ENCODE measurements at places on chromosomes 12 and 14. TPM values are rescaled to one million over a fixed set of nuclear protein-coding genes. Genes with fewer than 3 reads are reported as not detected.

The FSCB gene
- not detected for total RNA-seq

The EPYC gene
- total RNA-seq, result not detected

GRCh38 chr14:69693801-69694729 lies 72.9 kb upstream of the SRSF5 start:
- H3K36me3 ChIP-seq, result no peaks in the 10 kb centered on the region
- peaks cover 39% of the 10 kb centered on the region for H3K4me1 ChIP-seq
- peak overlapping the region; percentile 50 for H3K27ac ChIP-seq
- no peak overlapping the region for H3K4me3 ChIP-seq
- H3K27me3 ChIP-seq, result no peaks in the 10 kb centered on the region
- no peak for DNase-seq

- no peak overlapping the region for H3K27ac ChIP-seq
- no peaks in the 10 kb centered on the region for H3K36me3 ChIP-seq
- H3K27me3 ChIP-seq, result peaks cover 3% of the 10 kb centered on the region
- H3K4me1 ChIP-seq, result no peaks in the 10 kb centered on the region
Measured at GRCh38 chr14:57168138-57168679, 100.5 kb downstream of the EXOC5 start.

The ERP27 gene
- 22.8 TPM for total RNA-seq

- no peaks in the 10 kb centered on the region for H3K36me3 ChIP-seq
- no peaks in the 10 kb centered on the region for H3K4me1 ChIP-seq
- no peak overlapping the region for H3K27ac ChIP-seq
- H3K27me3 ChIP-seq, result no peaks in the 10 kb centered on the region
- no peak for DNase-seq
Measured at GRCh38 chr12:100857418-100857817, 62.8 kb downstream of the ANO4 start.

The RAPGEF3 gene
- 1.2 TPM for total RNA-seq

DNA sequence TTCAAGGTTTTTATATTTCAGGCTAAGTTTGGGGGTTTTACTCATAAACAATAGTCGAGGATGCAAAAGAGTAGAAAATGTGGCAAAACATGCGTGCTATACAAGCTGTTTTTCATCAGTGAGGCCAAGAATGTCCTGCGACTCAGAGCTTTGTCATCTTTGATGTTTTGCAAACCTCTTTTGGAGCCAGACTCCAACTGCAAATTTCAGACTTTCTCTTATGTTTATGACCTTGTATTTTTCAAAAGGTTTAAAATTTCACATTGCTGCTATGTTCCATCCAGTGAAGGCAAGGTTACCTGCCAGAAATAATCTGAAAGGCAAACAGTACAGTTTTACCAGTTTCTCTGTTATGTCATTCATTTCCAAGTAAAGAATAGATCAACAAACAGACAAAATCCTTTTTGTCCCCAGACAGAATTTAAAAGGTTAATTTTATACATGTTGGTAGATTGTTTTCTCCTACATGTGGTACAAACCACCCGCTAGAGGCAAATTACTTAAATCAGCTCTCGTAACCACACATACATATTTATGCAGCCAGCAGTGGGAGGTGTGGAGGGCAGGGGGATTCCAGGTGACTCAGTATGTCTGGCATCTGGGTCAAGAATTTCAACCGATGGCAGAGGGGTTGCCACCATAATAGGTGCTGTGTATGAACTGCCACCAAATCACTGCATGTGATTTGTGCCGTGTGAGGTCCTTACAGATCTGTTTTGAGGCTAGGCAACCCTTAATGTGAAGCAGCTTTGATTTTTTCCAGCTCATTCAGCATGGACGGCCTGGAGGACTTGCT lies 119.8 kb upstream of the CPM start:
- H3K36me3 ChIP-seq, result peaks cover 1% of the 10 kb centered on the region
- no peaks in the 10 kb centered on the region for H3K27me3 ChIP-seq
- no peak overlapping the region for H3K4me3 ChIP-seq

GRCh38 chr12:4031703-4032291 lies 158.6 kb upstream of the PARP11 start:
- peaks cover 31% of the 10 kb centered on the region for H3K4me1 ChIP-seq
- H3K36me3 ChIP-seq, result no peaks in the 10 kb centered on the region
- DNase-seq, result no peak
- H3K4me3 ChIP-seq, result peak overlapping the region; percentile 31
- H3K27ac ChIP-seq, result peak overlapping the region; percentile 96
- H3K27me3 ChIP-seq, result peaks cover 8% of the 10 kb centered on the region

DNA sequence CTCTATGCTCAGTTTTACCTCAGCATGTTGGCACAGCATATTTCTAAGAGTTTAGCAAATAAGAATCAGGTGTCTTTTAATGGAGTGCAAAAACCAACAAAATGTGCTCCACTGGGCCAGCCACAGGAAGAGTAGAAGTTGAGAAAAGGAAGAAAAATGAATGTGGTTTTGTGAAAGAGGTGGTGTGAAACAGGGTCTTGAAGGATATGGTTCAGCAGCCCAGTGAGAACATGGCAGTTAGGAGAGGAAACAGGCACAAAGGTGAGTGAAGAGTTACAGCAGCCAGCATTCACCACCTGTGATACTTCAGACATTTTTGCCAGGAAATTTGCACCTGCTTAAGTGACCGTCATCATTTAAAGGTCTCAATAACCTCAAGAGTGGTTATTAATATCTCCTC lies 2.4 kb downstream of the STAB2 start:
- peaks cover 63% of the 10 kb centered on the region for H3K27me3 ChIP-seq
- no peak overlapping the region for H3K4me3 ChIP-seq
- peaks cover 5% of the 10 kb centered on the region for H3K4me1 ChIP-seq
- DNase-seq, result no peak

- H3K4me1 ChIP-seq, result no peaks in the 10 kb centered on the region
- no peaks in the 10 kb centered on the region for H3K36me3 ChIP-seq
- H3K27me3 ChIP-seq, result no peaks in the 10 kb centered on the region
- H3K4me3 ChIP-seq, result no peak overlapping the region
Measured at GRCh38 chr12:122999986-123000420, 19.5 kb downstream of the ARL6IP4 start.

- H3K27ac ChIP-seq, result peak overlapping the region; percentile 0
- H3K36me3 ChIP-seq, result no peaks in the 10 kb centered on the region
- peaks cover 17% of the 10 kb centered on the region for H3K4me1 ChIP-seq
- H3K4me3 ChIP-seq, result no peak overlapping the region
- no peaks in the 10 kb centered on the region for H3K27me3 ChIP-seq
Measured at GRCh38 chr14:75249251-75249957, 29.2 kb upstream of the FOS start.

DNA sequence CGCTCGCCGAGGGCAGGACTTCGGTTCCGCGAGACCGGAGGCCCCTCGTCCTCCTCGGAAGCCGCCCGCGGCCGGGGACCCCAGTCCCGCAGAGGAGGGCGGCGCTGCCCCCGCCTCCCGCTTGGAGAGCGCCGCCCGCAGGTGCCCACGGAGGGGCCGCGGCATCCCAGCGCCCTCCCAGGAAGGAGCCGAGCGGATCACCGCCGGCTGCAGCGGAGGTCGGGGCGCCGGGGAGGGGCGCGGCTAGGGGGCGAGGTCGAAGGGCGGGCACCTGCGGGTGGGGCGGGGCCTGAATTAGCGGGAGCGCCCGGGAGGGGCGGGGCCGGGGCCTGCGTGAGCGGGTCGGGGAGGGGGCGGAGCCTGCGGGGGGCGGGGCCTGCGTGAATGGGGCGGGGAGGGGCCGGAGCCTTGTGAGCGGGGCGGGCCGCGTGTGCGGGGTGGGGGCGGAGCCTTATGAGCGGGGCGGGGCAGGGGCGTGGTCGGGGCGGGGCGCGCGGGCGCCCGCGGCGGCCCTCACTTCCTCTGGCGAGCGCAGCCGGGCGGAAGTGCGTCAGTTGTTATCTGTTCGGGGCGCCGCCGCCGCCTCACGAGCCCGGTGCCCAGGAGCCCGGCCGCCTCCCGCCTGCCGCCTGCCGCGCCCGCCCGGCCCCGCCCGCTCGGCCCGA lies at the start of gene FBRSL1:
Gene FBRSL1, plus strand, starts transcription at position 550 of the 665 bp plus-strand sequence.
- peak; percentile 85 for DNase-seq
- peak within 1 kb of the TSS; percentile 82 for H3K4me3 ChIP-seq
- H3K27me3 ChIP-seq, result peaks cover 38% of the 10 kb centered on the region
- peaks cover 38% of the 10 kb centered on the region for H3K4me1 ChIP-seq
- H3K27ac ChIP-seq, result peak within 1 kb of the TSS; percentile 92
- peaks cover 3% of the 10 kb centered on the region for H3K36me3 ChIP-seq

DNA sequence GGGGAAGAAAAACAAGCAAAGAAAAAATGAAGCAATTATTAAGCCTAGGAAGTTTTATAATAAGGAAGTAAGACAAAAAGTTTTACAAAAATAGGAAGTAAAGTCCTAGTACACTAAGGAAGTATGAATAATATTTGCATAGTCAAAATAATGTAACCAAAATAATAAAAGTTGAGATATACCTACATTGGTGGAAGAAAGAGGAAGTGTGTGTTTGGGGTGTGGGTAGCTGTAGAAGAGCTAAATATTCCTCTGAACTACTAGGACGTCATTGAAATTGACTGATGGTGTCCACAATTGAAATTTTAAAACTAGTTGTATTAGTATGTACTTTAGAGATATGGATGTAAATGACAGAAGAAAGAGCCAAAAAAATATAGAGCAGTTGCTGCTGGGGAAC lies 228.4 kb upstream of the OTX2 start:
- no peaks in the 10 kb centered on the region for H3K4me1 ChIP-seq
- DNase-seq, result no peak
- H3K36me3 ChIP-seq, result no peaks in the 10 kb centered on the region
- H3K4me3 ChIP-seq, result no peak overlapping the region
- peaks cover 11% of the 10 kb centered on the region for H3K27me3 ChIP-seq
